ENCODE measurements at places on chromosomes 7 and 10. TPM values are rescaled to one million over a fixed set of nuclear protein-coding genes. Genes with fewer than 3 reads are reported as not detected.

The H2BK1 gene
- total RNA-seq = not detected

The EFCAB10 gene
- not detected for total RNA-seq

DNA sequence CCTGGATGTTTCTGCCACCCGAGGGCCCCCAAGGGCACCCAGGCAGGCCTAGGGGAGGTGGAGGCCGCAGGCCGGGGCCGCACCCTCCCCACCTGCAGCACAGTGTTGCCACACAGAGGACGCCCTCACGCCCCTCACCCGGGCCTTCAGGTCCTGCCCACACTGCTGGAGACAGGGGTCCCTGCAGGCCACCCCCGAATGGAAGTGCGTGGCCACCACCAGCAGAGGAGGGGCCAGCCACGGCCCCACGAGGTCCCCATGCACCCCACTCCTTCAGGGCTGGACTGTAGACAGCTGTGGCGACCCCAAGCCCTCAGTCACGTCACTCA lies 35.4 kb downstream of the ADAP1 start:
- DNase-seq = peak; percentile 70

- no peak for DNase-seq
Measured at GRCh38 chr7:147298611-147299043, 1182.0 kb downstream of the CNTNAP2 start.

GRCh38 chr7:139682136-139683013 lies 95.4 kb downstream of the HIPK2 start:
- no peak for DNase-seq

- DNase-seq = no peak
Measured at GRCh38 chr10:110762109-110762848, 109.4 kb upstream of the PDCD4 start.

The SPDYE11 gene
- total RNA-seq = not detected

GRCh38 chr10:14478604-14479003 lies 147.9 kb upstream of the FRMD4A start:
- DNase-seq = no peak

- DNase-seq = no peak
Measured at GRCh38 chr10:102580230-102580629, 64.0 kb upstream of the TRIM8 start.

DNA sequence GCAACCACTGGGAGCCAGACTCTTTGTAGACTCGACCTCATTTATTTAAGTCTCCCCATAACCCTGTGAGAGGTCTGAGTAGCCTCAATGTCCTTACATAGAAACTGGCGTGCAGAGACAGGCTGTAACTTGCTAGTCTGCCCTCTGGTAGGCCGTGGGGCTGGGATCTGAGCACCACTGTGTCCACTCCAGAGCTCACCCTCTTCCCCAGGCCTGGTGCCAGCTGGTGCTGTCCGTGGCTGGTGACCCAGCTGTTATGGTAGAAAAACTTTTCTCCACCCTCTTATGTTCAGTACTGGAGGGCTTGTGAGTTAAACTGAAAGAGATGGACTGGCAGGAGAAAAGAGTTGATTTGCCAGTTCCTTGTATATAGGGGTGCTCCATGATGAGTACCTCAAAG lies 41.9 kb downstream of the ADAMTS14 start:
- no peak for DNase-seq

DNA sequence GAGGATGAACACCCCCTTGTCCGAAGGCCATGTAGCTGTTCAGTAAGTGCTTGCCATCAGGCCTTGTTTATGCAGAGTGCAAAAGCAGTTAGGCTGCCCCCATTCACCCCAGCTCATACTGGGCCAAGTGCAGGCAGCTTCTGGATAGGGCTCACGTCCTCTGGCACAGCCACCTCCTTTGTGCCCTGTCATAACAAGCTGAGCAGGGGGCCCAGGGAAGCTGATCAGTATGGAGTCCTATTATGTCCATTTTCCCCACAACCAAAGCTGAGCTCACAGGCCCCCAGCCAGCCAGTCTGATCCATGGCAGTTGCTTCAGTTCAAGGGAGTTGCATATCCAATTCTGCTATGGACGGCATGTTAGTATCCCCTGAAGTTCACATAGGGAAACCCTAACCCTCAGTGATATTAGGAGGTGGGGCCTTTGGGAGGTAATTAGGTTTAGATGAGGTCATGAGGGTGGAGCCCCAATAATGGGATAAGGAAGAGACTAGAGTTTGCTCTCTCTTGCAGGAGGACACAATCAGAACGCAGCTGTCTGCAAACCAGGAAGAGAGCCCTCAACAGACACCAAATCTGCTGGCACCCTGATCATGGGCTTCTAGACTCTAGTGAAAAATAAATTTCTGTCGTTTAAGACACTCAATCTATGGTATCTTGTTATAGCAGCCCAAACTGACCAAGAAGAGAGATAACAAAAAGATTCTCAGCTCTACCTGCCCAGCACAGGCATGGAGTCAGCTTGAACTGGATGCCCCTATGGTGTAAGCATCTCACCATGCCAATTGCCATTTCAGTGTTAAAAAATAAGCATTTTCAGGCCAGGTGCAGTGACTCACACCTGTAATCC lies 155.9 kb downstream of the FGFR2 start:
- no peak for DNase-seq

DNA sequence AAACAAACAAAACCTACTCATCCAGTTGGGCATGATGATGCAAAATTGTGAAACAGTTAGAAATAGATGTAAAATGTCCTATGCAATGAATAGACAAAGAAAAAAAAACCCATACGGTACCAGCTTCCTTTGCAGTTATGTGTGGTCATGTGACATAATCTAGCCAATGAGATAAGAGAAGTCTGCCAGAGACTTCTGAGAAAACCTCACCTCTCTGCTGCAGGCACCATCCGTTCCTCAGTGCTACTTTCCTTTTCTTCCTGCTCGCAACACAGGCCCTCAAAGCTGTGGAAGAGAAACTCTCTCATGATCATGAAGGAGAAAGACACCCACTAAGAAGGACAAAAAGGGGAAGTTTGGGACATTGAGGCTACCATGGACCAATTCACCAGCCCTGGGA lies 76.8 kb upstream of the CARD11 start:
- DNase-seq = no peak

DNA sequence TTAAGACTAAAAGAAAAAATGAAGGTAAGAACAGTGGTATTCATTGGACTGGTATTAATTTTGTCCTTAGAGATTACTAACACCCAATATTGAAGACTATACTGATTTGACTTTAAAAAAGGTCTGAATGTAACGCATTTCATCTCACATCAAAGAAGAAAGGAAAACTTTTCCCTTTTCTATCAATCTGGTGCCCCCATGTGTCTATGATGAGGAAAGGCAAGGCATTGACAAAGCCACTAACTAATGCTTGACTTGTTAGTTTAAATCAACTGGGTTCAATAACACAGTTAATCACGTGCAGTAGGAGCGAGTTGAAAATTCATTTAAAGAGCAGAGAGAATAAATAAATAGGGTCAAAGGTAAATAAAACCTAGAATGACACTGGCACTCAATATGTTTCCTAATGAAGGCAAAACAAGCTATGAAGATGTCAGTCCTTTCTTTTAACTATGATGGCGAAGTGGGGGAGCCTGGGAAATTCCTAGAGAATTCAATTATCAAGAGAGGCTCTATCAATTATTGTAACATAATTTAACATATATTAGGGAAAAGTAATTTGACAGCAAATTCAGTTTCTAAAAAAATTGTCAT lies 180.9 kb downstream of the ANK3 start:
- DNase-seq = no peak

DNA sequence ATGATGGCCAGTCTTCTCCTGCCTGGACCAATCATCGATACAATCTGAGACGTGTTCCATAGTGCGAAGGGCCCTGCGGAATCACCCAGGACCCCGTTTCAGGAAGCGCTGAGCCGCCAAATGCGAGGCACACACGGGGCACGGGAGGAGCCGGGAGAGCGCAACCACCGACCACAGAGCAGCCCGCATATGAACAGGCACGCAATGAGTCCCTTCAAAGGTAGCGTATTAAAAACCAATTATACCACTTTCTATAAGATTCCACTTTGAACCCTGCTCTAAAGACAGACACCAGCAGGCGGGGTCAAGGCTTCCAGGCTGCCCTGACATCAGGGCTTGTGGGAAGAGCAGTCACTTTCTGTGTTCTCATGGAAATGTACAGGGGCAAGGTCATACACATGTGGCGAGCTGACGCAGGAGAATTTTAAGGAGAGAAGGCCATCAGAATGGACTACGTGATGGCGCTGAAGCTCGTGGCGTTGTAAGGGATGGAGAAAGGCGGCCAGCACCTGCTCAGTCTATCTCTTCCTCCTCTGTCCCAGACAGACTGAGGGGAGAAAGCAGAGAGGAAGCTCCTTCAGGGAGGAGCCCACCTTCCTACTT lies 46.2 kb downstream of the AMZ1 start:
- DNase-seq = peak; percentile 62

DNA sequence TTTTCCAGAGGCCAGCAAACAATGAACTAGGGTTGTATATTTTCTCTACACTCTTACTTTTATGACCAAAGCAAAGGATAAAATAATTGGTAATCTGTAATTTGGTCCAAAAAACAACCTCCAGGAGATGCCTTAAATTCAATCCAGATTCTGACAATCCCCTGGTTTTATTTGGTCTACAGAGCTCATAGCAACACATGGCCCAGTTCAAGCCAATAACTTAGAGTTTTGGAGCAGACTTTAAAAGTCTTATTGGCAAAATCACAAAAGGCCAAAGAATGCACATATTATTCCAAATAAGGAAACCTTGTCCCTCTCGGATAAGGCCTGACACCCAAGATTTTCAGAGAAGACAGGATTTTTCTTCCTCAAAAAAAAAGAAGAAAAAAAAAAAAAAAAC lies 51.9 kb downstream of the SORBS1 start:
- no peak for DNase-seq

- peak; percentile 46 for DNase-seq
Measured at GRCh38 chr7:151139791-151140190, 27.7 kb downstream of the GBX1 start.
